ENCODE measurements at places on chromosomes 16 and 17.

DNA sequence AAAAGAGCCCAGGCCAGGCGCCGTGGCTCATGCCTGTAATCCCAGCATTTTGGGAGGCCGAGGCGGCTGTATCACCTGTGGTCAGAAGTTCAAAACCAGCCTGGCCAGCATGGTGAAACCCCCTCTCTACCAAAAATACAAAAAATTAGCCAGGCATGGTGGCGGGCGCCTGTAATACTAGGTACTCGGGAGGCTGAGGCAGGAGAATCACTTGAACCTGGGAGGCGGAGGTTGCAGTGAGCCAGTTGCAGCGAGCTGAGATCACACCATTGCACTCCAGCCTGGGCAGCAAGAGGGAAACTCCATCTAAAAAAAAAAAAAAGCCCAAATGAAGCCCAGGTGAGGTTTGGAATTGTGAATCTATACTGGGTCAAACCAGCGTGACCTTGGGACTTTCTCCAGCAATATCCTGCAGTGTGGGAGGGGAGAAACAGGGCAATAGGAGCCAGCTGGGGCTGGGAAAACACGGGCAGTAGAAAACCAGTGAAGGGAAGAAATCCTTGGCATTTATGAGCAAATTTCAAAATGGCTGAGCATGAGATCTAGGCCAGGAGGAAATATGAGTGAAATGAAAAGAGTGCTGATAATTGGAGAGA lies 8.2 kb upstream of the DHX8 start:
- DNase-seq, result no peak

GRCh38 chr16:58503863-58504688 lies 4.1 kb downstream of the NDRG4 start:
- DNase-seq, result no peak

- peak; percentile 84 for DNase-seq
Observed at GRCh38 chr17:40510328-40510648, 8.9 kb upstream of the TNS4 start.

DNA sequence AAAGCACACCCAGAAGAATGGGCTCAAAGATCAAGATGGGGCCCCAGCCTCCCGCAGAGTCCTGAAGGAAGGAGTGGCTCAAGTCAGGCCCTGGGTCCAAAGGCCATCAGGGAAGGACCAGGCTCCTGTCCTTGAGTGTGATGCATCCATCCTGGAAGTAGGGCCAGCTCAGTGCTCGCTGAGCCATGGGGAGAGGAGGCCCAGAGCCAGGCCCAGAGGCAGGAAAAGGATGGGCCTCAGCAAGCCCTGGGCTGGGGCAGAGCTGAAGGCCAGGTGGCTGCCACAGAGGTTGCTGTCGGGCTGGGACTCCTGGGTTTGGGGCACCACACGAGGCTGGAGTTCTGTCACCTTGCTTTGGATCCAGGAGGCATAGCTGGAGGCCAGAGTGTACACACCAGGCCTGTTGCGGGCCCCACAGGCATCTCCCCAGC lies 3.7 kb downstream of the PRSS8 start:
- DNase-seq, result no peak

DNA sequence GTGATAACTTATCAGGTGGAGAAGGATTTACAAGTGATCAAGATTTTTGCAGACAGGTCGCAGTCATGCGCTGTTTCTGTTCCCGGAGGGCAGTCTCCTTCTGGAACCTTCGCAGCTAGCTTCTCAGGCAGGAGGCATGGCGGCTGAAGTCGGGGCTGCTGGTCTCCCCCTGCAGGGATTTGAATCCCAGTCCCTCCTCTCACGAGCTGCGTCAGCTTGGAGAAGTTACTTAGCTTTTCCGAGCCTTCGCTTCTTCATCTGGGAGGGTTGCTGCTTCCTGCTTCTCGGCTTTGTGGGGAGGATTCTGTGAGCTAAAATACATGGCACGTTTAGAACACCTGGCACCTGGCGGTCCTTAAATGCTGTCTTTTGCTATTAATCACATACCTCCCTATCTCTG lies 287.8 kb upstream of the FOXF1 start:
- no peak for DNase-seq

DNA sequence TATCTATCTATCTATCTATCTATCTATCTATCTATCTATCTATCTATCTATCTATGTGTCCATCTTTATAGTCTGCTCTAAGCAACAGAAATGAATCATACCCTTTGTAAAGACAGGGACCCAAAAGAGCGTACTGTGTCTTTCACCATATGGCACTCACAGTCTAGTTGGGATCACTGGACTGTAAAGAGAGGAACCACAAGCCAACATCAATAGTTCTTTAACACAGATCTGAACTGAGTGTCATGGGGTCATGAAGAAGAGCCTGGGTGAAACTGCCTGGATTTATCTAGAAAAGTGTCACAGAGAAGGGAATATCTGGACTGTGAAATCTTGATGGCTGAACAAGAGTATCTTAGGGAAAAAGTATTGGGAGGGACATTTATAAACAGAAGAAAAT lies 619.1 kb upstream of the SOX9 start:
- no peak for DNase-seq

DNA sequence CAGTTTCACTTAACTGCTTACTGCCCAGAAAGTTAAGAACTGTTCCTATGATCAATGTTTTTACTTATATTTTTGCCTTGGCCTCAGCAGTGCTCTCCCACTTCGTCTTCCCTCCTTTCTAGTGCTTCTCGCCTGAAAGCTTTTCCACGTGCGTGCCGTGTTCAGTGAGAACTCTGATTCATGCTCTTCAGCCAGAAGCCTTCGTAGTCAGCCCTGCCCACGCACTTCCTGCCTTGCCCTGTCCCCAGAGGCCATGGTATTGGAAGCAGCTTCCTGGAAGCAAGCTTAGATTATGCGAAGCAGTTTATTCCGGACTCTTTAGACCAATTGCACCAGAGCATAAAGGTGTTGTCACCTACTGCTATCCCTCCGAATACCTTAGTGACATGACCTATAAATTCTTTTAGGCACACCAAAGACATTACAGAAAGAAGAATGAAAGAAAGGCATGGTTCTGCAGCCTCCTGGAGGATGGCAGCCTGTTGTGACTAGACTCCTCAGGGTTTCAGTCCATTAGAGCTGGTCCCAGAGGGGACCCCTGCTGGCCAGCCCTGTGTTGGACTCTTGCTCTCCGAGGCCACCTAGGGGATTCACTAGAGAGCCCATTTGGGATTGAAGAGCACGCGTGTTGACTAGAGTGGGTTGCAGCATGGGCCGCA lies 105.2 kb downstream of the RPTOR start:
- DNase-seq, result peak; percentile 33

- DNase-seq, result peak; percentile 85
Observed at GRCh38 chr16:70430667-70431536, 8.0 kb downstream of the ST3GAL2 start.

DNA sequence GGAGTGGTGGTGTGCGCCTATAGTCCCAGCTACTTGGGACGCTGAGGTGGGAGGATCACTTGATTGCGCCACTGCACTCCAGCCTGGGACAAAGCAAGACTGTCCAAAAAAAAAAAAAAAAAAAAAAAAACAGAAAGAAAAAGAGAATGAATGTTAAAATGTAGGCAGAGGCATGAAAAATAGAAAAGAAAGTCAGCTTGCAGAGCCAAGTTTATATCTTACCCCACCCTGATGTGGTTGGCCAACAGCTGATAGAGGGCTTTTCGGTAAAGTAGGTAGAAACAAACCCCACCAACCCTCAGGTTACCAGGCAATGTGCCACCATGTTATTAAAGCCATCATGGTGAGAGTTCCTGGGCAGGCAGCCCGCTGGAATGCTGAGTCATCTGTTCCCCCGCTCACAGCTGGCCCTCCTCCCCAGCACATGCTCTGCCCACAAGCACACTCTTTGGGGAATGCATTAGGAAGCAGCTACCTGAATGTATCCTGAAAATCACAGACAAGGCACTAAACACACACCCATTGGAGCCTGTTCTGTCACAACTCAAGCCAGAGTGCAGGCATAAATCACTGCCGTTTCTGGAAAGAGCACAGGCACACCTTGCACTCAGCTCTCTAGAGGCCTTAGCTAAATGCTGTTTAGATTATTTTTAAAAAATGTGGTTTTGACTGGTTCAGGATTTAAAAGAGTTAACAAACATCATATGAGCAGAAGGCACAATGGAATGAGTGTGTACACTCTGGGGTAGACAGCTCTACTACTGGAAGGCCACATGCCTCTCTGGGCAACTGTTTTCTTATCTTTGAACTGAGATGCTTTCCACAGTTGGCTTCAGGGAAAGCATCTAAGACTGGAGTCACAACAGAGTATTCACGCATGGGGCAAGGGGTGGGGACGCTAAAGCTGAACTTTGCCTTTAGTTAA lies 128.5 kb downstream of the PARN start:
- DNase-seq, result peak; percentile 73
